ENCODE measurements at places on chromosomes 1 and 21.
A peak's percentile ranks its signal among the peaks of the same experiment; 100 is the strongest.

- DNase-seq = no peak
Measured at GRCh38 chr21:41381731-41382130, 19.9 kb downstream of the MX2 start.

DNA sequence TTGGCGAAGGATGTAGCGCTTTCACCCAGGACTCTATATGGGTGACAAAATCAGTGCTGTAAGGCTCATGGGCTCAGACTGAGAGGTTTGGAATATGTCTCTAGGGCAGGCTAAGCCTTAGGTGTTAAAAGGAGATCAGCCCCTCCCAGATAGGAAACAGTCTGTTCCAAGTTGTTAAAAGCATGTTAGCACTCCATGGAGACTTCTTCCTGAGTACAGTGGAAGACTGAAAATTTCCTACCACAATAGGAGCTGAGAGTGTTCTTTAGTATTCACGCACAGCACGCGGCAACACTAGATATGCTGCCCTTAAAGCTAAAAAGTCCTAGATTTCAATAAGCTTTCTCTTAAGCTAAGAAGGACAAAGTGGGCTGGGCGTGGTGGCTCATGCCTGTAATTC lies 122.1 kb downstream of the TRABD2B start:
- no peak for DNase-seq

- DNase-seq = no peak
Measured at GRCh38 chr1:43276673-43277072, 6.9 kb downstream of the TMEM125 start.

DNA sequence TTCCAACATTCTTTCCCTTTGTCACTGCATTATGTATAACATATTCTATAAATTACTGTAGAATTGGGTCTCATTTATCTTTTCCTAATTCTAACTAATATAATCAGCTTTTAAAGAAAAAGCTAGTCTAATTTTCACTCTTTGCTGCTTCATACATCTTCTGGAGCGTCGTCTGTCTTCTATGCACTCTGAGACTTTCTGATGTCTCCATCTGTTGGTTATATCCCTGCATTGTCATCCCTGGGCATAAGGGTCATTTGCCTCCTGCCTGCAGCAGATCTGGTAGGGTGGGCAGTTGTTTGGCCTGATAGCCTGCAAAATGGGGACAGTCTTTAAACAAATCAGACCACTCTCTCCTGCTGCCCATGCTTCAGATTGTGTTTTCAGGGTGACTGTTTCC lies 40.8 kb upstream of the DYNLT5 start:
- no peak for DNase-seq

DNA sequence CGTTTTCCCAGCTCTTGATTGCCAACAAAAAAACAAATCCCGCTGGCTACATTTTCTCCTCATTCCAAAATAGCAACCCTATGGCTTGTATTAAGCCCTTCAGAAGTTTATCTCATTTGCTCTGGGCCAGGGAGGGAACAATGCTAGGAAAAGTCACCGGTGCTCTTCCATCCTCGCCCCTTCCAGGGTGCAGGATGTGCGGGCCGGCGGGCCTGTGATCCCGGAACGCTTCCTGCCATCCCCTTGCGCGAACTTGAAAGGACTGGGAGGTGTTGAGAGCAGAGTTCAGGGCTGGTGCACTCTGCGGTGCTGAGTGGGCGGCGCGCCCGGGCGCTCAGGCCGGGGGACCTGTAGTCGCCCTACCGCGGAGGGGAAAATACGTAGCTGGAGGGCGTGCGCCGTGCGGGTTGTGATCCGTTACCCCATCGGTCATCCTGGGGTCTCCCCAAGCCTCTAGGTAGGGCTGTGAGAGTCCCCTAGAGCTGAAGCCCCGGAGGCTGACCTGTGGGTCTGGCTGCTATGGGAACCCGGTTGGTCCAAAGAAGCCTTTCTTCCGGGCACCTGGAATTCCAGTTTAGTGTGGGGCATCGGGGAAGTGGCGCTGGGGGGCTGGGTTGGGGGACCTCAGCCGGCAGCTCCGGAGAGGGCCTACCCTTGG lies 13.1 kb downstream of the NR5A2 start:
- DNase-seq = no peak

DNA sequence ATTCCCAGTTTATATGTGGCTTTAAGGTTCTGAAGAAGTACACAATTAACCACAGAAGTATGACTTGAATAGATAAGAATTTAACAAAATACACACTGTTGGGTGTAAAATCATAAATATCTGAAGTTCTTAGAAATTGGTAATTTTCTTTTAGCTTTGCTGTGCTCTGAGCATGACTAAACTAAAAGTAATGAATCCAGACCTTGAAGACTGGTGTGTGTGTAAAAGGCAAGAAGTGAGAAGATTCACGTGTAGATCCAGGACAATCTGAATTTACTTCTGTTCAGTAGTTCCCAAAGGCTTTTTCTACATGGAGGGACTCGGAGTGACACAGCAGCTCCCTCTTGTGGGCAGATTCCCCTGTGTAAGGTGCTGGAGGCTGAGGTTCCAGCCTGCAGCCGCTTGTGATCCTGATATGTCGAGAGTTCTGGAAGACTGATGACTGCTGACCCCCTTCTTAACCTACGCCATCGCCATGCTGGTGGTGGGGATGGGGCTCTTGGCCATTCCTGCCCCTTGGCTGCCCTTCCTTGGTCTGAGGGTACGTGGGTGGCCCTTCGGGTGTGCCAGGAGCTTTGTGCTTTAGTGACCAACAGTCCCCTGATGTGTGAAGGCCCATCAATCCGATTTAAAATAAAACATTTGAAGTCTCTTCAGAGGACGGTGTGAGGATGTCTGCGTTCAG lies 62.7 kb downstream of the ADARB1 start:
- DNase-seq = peak; percentile 43

DNA sequence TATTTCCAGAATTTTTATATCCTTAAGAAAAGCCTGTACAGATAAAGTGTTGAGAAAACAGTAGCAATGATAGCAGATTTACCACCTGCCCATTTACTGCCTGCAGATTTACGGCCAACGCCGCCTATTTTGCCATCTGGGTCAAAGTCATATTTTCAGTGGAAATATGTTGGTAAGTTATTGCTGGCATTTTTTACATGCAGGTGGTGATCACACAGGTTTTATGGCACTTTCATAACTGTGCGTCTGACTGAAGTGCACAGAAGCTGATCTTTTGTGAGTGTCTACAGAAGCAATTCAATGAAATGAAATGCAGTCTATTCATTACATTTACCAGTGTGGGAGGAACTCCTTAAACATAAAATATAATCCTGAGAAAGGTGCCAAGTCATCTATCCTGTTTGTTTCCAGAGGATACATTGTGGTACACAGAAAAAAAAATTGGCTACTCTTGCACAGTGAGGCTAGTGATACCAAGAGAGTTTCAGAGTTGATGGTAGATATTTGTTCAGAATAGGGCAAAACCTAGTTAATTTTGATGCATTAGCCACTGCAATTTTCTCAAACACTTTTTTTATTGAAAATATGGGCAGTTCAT lies 458.5 kb downstream of the NEGR1 start:
- no peak for DNase-seq

DNA sequence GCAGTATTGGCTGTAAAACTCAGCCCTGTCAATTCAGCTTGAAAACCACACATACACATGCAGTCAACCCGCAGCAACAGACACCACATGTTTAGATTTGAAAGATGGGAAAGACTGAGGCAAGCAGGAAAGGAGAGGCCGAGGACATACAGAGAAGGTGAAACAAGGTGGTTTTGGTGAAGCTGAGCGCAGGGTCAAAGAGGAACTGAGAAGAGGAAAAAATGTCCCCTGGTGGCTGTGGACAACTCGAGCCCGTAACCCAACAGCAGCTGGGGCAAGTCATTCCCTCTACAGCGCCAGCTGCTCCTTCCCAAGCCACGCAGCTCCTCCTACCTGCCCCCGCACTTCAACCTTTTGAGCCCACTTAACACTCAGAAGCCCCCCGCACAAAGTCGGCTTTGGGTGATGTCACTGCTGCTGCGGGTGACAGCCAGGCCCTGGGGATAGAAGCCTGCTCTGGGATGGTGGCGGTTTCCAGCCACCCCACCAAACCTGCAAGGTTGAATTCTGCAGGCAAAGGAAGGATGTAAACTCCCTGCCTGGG lies 63.0 kb downstream of the KCNN3 start:
- DNase-seq = no peak

DNA sequence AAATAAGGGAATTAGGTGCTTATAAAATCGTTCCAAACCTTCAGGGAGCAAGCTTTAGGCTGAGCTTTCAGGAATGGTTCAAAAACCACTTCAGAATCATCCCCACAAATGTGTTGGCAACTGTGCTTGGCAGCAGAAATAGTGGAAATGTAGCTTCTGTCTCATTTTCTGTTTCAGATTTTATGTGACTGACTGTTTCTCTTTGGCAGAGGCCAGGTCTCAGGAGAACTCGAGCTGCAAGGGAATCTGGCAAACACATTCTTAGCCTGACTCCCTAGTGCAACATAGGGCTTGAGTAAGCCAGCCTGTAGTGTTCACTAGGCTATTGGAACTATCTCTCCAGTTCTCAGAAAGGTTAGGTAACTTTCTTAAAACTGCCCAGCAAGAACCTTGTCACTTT lies 128.6 kb downstream of the PLA2G4A start:
- DNase-seq = no peak

- DNase-seq = no peak
Measured at GRCh38 chr1:178060789-178061556, 32.9 kb upstream of the RASAL2 start.

DNA sequence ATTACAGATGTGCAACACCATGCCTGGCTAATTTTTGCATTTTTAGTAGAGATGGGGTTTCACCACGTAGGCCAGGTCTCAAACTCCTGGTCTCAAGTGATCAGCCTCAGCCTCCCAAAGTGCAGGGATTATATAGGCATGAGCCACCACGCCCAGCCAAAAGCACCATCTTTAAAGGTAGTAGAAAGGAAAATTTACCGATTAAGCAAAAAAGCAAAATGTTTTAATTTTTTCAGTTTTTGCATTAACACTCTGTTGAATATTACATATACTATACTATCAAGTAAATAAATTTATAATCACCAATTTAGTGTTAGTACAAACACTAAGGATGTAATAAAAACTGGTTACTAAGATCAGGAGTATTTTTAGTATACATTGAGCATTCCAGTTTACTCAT lies 20.6 kb downstream of the RC3H1 start:
- DNase-seq = no peak

- no peak for DNase-seq
Measured at GRCh38 chr1:202794051-202794740, 14.0 kb downstream of the KDM5B start.

- no peak for DNase-seq
Measured at GRCh38 chr1:3315399-3316339, 138.8 kb upstream of the ARHGEF16 start.

- no peak for DNase-seq
Measured at GRCh38 chr1:30285501-30285932, 437.9 kb downstream of the MATN1 start.

DNA sequence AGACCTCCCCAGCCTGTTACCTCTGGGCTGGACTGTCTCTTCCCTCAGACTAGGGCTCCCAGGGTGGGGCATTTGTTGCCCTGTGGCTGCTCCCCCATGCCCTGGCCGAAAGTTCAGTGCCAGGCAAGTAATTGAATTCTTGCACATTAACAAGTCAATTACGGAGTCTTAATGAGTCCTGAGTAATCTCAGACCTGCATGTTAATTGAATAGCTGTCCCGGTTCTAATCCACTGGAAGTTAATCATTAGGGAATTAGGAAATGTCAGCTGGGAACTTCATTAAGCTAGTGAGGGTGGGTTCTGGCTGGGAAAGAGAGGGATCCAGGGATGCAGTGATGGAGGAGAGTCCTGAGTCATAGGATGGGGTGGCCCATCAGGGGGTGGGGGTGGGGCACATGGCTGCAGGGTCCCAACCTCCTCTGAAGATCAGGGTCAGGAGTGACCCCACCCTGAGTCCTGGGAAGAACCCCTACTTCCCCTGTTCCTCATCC lies 47.1 kb upstream of the CSF3R start:
- no peak for DNase-seq

DNA sequence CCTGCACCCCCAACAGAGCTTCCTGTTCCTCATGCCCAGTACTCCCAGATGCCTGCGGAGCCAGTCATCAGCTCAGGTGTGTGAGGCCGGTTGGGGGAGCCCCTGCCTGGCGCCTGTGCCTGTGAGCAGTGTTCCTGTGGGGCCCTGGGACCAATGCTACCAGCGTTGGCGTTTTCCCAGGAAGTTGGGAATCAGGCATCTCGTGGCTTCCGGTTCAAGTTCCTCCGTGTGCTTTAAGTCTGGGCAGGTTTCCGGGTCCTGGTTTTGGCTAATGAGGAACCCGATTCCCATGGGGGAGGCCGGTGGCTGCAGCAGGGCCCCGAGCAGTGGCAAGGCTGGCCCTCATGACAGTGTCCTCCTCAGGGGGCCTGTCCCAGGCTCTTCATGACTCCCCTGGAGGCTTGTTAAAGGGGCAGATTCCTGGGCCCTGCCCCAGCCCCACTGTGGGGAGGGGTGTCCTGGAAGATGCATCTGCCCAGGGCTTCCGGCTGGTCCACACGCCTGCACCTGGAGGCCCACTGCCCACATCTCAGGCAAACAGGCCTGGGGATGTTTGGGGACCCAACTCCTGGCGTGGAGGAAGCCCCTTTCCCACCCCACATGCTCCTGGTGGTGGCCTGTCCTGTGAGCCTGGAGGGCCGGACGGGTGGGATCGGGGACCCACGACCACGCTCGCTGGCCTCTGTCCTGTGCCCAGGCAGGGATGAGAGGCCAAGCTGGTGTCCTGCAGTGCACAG lies 26.2 kb downstream of the TP73 start:
- DNase-seq = no peak

GRCh38 chr1:5509664-5510452 lies 482.4 kb downstream of the NPHP4 start:
- DNase-seq = peak; percentile 64

Data from activated naive CD4-positive, alpha-beta T cell (primary cell).